Caudate nucleus (tissue), 63 donors: ENCODE measurements at places on chromosomes 6 and 20.

DNA sequence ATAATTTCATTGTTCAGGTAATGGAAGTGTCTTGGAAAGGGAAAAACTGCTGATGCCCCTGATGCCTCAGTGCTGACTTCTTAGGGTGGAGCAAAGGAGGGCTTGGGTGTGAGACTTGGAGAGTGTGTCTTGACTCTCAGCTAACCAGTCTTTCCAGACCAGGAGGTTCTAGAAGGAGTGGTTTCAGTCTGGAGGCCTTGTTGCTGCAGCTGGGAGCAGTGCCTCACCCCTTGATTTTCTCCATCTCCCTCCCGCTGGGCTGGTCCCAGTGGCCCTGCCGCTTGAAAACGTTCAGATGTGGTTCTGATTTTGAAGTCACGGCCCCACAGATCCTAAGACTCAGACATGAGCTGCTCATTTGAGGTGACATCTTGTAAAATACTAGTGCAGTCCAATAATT, 5.4 kb downstream of the DSP start:
- no peak for DNase-seq

- no peak for DNase-seq
Measured at GRCh38 chr6:27128311-27129094, 119.0 kb upstream of the PRSS16 start.

- no peak for DNase-seq
Measured at GRCh38 chr6:116070616-116071389, 10.1 kb upstream of the FRK start.

DNA sequence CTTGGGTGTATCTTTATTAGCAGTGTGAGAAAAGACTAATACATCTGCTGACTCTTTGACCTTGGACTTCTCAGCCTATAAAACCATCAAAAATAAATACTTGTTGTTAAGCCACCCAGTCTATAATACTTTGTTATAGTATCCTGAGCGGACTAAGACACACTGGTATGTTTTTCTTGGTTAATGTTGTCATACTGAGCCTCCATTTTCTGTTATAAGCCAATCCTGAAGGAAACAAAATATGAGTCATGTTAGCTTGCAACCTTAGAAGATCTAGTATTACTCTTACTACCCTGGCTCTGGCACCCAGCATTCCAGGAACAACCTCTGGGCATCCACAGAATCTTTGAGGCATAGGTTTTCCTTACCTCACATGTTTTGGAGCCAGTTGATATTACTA, 307.2 kb downstream of the FRK start:
- no peak for DNase-seq

DNA sequence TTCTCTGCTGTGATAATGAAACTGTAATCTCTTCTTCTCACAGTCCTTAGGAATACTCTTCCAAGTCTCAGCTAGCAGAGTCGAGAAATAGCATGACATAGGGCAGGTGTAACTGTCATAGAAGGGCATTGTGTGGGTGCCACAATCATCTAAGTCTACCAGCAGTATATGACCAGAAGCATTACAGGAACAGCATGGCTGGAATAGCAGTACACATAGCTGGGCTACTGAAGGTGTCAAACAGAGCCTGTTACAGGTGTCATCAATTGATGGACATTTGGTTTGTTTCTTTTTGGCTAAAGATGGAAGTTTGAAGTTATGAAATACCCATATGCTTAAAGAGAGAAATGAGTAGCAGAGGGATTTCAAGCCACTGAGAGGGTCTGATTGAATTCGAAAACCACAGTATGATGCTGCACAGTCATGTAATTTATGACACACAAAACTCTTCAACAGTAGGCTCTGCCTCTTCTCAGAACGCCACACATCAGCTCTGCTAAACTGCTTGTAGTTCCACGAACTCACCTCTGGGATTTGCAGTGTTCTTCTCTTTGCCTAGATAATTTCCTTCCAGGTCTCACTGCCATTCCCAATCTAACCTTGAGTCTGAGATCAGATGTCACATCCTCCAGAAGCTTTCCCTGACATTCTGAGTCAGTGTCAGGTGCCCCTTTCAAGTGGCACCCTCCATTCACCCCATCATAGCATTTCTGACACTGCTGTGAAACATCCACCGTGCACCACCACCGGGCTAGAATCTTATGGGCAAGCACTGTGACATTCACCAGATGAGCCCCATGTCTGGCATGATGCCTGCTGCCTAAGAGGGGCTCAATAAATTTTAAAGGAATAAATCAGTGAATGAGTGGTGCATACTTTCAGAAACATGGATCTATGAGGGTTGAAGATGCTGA, 151.0 kb downstream of the ADAT2 start:
- DNase-seq: no peak

DNA sequence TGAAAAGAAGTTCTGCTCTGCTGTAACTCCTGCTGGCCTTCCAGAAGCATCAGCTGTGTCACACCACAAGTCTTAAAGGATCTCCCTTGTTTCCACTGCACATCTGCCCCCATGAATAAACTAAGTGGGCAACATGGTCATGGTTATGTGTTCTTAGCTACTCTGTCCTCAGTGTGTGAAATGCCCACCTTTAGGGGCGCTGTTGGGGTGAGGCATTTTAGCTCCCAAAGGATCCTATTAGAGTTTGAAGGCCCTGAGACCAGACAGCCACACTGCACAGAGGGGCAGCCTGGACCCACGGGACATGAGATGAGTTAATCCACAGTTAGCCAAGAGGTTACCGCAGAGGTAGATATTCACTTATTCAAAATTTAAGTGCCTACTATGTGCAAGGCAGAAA, 294.3 kb upstream of the QKI start:
- no peak for DNase-seq

- no peak for DNase-seq
Measured at GRCh38 chr20:37789408-37789807, 95.6 kb downstream of the CTNNBL1 start.

- DNase-seq: no peak
Measured at GRCh38 chr20:16485401-16485800, 87.8 kb downstream of the KIF16B start.

DNA sequence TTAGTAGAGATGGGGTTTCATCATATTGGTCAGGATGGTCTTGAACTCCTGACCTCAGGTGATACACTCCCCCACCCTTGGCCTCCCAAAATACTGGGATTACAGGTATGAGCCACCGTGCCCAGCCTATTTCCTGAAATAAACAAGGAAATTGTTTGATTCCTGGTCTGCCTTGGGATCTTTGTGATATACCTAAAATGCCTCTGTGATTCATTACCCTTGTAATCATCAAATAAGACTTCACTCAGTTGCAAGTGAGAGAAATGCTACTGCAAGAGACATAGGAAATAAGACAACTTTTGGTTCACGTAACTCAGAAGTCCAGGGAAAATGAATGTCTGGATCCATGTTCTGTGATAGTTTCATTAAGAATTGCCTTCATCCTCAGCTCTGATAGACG, 173.2 kb upstream of the MARCKS start:
- DNase-seq: no peak

- no peak for DNase-seq
Measured at GRCh38 chr6:81491454-81492101, 260.9 kb downstream of the TENT5A start.

- no peak for DNase-seq
Measured at GRCh38 chr20:58117944-58118343, 110.5 kb downstream of the ANKRD60 start.

GRCh38 chr6:36873612-36874442, 776 bp downstream of the PPIL1 start:
- DNase-seq: no peak

DNA sequence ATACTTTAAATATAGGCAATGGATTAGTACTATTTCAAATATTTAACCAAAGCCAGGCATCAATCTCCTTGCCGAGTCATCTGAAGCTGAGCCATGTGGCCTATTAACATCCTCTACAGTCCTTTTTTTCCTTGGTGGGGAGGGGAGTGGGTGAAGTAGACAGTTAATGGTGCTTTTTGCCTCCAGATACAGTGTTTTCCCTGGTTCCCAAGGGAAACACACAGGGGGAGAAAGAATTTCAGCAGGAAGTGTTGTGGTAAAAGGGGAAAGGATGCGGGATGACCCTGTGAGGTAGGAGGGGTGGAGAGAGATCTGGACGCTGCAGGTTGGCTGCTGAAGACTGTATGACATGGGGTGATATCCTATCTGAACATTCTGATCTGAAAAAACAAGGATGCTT, 9.6 kb downstream of the CLDN20 start:
- DNase-seq: no peak

DNA sequence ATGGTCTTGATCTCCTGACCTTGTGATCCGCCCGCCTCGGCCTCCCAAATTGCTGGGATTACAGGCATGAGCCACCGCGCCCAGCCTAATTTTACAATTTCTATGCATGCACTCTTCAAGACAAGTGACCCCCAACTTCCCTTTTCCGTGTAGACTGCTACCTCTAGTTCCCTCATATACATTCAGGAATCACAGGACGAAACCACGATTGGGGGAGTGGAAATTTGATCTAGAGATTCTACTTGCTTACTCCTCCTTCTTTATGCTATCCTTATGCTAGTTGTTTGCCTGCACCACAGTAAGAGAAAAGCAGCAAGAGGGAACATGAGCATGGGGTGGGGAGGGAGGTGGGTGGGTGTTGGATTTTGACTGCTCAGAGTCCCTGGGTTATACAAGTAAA, 34.9 kb downstream of the OSTM1 start:
- DNase-seq: no peak

DNA sequence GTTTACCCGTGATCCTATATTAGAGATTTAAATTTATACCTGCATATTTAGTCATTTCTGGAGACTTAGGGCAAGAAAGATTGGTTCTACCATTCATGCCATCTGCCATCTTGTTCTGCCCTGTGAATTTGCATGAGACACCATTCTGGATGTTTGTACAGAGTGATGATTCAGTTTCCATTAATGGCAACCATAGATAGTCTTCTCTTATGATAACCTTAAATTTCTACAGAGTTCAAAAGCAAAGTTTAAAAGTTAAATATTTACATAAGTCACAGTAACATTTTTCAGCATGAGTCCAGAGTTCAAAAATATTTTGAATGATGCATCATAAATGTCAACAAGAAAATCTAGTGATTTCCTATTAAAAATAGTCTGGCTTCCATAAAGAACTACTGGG, 23.2 kb downstream of the PLCB1 start:
- DNase-seq: no peak

GRCh38 chr6:136975089-136975715, 53.1 kb downstream of the SLC35D3 start:
- DNase-seq: no peak

GRCh38 chr20:41905199-41905598, 287.0 kb upstream of the CHD6 start:
- DNase-seq: no peak

DNA sequence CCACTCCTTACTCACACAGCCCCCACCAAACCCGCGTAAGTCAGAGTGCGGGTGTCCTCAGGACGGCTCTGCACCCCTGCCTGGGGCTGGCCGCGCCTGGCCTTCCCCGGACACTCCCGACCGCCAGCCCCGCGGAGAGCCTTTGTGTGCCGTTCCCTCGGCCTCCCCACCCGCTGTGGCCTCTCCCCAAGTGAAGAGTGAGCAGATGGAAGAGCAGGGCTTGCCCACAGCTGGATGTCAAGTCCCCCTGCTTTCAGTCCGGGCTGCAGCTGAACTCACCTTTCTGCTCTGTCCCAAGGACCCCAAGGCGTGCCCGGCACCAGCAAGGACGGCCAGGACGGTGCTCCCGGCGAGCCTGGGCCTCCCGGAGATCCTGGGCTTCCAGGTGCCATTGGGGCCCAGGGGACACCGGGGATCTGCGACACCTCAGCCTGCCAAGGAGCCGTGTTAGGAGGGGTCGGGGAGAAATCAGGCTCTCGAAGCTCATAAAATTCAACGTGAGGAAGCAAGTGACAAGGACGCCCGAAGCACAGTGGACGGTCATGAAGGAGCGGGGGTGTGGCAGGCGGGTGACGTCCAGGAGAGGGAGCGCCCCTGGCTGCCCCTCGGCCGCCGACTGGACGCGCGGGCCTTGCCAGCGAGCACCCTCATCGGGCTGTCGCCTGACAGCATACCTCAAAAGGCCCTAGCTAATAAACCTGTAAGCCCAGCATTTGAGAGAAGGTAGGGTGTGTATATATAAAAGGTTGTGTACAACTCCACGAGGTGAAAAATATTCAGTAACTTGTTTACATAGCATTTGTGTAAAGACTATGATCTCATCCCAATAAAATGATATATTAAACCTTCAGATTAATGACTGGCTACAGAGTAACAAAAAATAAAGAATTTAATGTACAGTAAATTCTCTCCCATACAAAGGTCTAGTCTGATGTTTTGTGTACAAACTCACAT, 21.1 kb downstream of the TCFL5 start:
- DNase-seq: no peak

GRCh38 chr20:45019762-45020123, 53.4 kb downstream of the STK4 start:
- no peak for DNase-seq

GRCh38 chr6:89204096-89204495, 13.1 kb downstream of the GABRR1 start:
- DNase-seq: no peak

- DNase-seq: peak; percentile 83
Measured at GRCh38 chr20:10218536-10219451, at the start of gene SNAP25. SNAP25 (plus strand) TSS chr20:10218830; CDS start chr20:10275492, 56,662 bp downstream.

DNA sequence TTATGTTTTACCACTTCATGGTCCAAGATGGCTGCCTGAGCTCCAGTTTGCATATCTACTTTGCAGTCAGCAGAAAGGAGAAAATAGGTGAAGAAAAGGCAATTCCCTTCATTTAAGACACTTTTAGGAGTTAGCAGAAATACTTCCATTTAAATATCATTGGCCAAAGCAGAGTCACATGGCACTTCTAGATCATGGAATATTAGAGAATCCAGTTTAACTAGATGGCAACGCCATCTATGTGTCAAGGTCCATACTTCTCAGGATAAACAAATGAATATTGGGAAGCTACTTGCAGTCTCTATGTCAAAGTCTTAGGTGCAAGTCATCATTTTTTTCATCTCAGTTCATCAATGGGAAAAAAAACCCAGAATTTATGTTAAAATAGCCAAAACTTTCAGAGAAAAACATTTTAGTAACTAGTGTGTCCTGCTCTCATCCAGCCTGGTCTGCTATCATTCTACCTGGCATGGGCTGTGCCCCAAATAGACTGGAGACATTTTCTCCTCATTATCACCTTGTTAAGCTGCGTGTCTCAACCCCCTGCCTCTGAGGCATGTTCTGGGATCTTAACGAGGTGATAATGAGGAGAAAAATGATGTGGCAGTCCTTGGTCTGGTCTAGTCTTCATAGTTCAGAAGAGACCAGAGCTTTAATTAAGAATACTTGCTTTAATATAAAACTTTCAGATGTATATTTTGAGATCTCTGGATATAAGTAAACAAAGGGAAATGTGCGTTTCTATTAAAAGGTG, 227.3 kb downstream of the TBX18 start:
- no peak for DNase-seq

DNA sequence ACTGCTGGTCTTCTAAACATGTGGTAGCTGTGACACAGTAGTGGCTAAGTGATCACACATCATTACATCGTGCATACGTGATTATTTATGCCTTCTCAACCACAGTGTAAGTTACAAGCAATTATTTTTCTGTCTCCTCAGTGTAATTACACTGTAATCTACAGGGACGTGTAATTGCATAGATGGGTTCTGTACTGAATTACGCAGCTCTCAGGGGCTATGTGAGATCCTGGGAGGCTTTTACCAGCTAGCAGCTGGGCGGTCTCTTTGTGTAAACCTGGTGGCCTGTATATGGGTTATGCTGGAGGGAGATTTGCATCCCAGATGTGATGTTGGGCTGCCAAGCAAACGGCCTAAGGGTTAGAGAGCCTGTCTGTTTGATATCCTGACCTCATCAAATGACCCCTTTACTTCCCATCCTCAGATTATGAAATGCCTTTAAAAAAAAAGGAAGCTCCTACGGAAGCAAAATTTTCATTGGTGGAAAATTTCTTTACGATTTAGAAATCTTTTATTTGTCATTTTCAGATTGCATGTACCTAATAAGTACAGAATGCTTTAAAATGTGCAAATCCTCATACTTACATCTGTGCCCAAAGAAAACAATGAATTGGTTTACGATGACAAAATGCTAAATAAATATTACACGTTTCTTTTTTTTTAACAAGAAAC, 402.8 kb upstream of the JAG1 start:
- DNase-seq: no peak
